ENCODE measurements at places on chromosomes 5 and 9.

DNA sequence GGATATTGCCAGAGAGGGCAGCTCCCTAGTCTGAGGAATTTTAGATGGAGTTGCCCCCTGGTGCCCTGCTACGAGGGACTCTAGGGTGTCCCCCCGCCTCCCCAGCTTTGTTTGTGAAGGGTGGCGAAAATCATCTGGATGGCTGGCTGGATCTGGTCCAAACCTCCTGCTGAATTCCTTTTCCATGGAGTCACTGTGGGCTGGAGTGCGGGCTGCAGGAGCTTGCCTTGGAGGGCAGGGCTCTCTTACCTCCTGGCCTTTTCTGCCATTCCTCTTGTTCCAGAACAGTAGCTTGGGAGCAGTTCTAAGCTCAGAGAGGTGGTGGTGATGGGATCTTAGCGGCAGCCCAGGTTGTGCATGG, 2.1 kb downstream of the SYNPO start:
- no peak for DNase-seq

DNA sequence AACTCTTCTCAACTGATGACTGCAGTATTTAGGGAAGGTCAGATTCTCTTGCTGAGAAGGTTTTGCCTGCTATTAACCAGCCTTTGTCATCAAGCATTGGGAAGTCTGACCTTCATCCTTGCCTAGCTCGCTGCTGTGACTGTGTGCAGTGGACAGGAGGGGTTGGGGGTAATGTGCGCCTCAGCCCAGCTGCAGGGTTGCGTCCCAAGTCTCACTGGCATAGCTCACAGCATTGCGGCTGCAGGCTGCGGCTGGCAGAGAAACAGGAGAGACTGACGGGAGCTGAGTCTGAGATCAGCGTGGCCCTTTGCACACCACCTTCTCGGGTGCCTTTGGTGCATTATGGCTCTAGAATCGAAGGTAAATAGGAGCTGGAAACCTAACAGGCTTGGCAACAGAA, 55.9 kb upstream of the NCS1 start:
- no peak for DNase-seq

DNA sequence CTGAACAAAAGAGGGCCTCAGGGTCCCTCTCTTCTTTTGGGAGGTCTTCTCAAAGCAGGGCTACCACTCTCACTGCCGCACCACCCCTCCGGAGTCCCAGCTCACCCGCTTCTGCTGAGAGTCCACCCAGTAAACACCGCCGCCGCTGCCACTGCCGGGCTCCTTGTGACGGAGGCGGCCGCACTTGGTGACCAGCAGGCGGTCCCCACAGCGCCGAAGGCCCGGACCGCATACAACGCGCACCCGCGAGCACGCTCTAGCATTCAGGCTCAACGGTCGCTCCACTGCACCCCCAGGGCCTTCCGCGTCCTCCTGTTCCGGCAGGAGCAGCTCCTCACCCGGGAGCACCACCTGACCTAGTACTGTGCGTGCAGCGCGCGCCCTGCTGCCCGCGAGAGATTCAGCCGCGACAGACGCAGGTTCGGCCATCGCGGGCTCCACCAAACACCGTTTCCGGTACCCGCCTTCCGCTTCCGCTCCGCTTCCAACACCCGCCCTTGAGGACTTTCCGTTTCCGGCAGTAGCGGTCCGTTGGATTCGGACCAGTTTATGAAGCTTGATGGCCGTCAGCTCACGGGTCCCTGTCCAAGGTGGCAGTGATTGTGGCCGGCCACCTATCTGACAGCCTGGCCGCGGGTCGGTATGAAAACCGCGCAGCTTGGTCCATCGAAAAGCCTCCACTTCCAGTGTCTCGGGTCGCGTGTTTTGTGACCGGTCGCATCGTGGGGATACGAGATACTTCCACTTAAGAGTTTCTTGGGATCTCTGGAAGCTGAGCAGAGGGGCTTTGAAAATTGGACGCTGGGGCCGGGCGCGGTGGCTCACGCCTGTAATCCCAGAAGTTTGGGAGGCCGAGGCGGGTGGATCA, at the start of gene EXOSC3:
Gene EXOSC3, minus strand, starts transcription at position 449 of the 868 bp plus-strand sequence. Its CDS starts 20 bp downstream, at position 429.
- DNase-seq: peak; percentile 91

DNA sequence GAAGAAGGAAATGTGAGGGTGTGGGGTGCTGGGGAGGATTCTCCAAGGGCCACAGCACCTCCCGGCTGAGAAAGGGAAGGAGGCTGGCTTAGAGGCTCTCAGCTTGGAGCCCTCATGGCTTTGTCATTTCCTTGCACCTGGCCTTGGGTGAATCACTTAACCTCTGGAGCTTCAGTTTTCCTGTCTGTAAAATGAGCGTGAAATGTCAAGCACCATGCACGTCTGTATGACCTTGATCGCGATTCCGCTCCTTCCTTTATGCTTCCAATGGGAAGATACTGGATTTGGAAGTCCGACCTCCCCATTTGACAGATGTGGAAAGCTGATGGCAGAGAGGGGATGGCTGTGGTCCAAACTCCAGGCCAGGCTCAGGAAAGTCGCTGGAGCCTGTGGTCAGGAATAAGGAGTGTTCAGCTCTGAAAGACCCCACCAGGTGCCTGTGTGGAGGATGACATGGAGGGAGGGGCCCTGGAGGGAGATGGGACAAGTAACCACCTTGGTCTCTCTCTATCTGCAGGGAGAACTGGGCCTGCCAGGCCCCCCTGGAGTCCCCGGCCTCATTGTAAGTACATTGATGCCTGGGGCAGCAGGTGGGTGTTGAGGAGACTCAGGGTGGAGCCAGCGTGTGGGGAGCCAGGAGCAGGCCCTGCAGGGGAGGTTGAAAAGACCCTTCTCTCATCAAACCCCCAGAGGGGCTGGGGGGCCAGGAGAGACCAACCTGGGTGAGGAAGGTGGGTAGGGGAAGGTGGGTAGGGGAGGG, 66.5 kb downstream of the COL27A1 start:
- no peak for DNase-seq

- DNase-seq: no peak
Measured at GRCh38 chr9:122008559-122008958, 84.5 kb downstream of the TTLL11 start.

- DNase-seq: no peak
Measured at GRCh38 chr9:16100537-16101091, 547.8 kb downstream of the CCDC171 start.

- no peak for DNase-seq
Measured at GRCh38 chr9:95104581-95104960, 212.9 kb downstream of the FANCC start.

DNA sequence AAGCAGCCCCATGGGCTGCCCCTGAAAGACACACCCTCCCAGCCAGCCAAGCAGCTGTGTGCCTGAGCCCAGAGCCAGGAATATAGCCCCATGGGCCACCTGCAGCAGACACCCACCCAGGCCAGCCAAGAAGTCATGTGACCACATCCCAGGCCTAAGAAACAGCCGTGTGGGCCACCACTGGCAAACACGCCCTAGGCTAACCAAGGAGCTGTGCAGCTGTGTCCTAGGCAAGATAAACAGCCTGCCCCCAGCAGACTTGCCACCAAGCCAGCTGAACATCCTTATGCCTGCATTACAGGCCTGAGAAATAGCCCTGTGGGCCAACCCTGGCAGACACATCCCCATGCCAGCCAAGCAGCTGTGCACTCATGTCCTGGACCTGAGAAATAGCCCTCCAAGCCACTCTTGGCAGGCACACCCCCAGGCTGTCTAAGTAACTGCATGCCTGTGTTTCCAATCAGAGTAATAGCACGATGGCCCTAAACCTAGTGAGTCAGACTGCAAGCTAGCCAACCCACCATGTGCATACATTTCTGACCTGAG, 143.0 kb downstream of the ADAMTS6 start:
- no peak for DNase-seq

GRCh38 chr5:57750282-57750681, 267.7 kb upstream of the ACTBL2 start:
- no peak for DNase-seq

- DNase-seq: no peak
Measured at GRCh38 chr5:65126542-65127069, 355.1 kb downstream of the ADAMTS6 start.

GRCh38 chr5:42840842-42841567, 29.3 kb upstream of the SELENOP start:
- DNase-seq: no peak

DNA sequence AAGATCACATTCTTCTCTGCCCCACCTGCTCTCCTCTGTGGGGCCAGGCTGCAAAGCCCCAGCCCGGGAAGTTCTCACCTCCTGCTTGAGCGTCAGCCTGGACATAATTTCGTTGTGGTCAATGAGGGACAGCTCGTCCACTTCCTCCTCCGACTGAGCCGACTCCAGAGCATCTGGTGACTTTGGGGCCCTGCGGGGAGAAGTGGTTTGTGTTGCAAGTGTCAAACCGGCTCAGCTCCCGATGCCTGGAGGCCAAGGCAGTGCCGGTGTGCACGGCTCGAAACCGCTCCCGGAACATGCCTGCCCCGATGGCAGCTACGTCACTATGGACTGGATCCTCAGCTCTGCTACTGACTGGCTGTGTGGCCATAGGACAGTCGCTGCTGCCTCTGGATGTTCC, 52.8 kb downstream of the PRRT1B start:
- DNase-seq: no peak

DNA sequence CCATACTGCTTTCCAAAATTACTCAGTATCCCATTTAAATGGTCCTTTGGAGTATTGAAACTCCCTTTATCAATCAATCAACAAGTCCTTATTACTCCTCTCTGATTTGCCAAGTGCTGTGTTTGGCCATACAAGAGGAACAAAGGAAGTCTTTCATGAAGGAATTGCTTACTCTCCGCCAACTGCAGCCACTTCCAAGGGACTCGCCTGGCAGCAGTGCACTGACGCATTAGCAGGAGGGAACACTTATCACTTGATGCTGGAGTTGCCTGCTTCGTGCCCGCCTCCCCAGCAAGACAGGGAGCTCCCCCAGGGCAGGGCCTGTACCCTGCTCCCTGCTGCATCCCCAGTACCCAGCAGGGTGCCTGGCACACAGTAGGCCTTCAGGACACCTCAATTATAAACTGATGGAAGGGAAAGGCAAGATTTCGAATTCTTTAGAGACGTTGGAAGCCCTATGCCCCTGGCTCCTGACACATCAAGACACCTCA, 97.9 kb downstream of the CRB2 start:
- DNase-seq: no peak

- no peak for DNase-seq
Measured at GRCh38 chr9:136237486-136238341, 7.9 kb downstream of the QSOX2 start.

GRCh38 chr5:17444496-17444895, 53.5 kb upstream of the TAF11L2 start:
- no peak for DNase-seq

DNA sequence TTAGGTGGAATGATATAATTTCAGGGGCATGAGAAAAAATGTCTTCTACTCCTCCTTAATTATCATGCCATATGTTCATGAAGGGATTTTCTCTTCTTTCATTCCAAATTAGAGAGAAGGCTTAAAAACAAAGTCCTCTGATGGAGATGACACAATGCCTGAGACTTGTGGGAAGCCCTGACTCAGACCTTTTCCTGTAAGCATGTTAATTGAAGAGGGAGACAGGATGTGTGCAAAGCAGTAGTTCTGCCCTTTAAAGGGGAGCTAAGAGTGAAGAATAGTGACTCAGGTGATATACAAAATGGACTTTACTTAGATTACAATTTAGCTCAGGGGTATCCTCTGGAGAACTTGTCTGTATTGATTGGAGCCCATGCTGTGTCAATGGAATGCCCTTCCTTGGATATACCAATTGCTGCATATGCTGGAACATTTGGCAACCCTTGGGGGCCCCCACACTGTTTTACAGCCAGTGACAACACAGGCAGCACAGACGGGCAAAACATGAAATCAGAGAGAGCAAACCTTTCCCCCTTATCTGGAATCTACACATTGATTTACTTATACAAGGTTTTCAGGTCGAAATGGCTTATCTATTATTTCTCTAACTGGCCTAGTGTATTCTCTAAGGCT, 81.3 kb downstream of the IZUMO3 start:
- no peak for DNase-seq

DNA sequence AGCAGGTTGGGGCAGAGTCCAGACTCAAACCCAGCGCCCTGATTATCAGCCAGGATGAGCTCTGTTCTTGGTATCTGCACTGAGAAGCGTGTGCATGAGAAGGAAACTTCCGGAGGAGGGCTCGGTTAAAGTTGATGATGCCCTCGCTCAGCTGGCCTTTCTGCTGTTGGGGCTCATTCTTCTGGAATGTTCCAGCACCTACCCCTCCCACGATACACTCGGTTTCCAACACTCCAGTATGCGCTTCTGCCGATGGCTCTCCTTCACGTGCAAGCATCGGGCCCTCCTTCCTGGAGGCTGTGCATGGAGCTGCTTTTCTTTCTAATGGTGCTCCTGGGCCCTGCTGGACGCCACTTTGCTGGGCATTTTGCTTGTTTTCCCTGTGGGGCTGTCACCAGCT, 134.0 kb downstream of the RXRA start:
- no peak for DNase-seq

DNA sequence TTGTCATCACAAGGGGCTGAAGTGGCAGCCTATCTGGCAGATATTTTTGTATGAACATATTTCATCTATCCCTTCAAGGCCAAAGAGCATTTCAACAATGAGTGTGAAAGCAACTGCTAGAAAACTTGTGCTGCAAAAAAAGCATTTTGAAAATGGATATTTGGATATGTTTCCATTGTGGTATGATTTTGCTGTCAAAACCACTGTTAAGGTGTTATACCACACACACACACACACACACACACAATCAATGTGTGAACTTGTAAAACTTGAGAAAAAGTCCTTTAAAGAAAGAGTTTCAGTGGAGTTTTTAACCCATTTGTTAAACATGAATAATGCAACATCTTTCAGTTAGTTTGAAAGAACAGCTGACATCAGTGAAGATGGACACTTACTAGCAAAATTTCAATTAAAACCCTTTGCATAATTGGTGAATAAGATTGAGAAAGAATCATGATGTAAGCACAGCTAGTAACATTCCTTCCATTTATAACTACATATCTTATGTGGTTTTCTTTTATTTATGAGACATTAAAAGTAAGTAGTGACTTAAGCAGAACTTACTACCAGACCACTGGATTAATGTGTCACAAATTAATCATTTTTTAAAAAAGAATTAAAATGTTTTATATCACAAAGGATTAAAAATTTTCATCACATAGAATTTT, 182.6 kb upstream of the GNA14 start:
- no peak for DNase-seq

All from activated CD4-positive, alpha-beta T cell treated with anti-CD3 and anti-CD28 coated beads, Interleukin-2, amount 50 U/mL, for 48 hours (primary cell).